ENCODE measurements at places on chromosomes 7 and 10. TPM values are rescaled to one million over a fixed set of nuclear protein-coding genes. Genes with fewer than 3 reads are reported as not detected.

MMP21 gene
- total RNA-seq = not detected

OPN1SW gene
- total RNA-seq = not detected

LRRC61 gene
- 0.20 TPM for total RNA-seq

PSTK gene
- total RNA-seq = 4.6 TPM

PWWP2B gene
- 16.9 TPM for total RNA-seq

SPDYE9 gene
- not detected for total RNA-seq

CDH23 gene
- total RNA-seq = 3.4 TPM

H2BK1 gene
- total RNA-seq = not detected

STEAP2 gene
- 4.2 TPM for total RNA-seq

HOXA11 gene
- total RNA-seq = 0.70 TPM

AFAP1L2 gene
- total RNA-seq = 29.4 TPM

TMUB1 gene
- total RNA-seq = 54.1 TPM

GPR146 gene
- total RNA-seq = 1.6 TPM

ADD3 gene
- total RNA-seq = 3.1 TPM

LRMDA gene
- 3.8 TPM for total RNA-seq

CALD1 gene
- 138 TPM for total RNA-seq

PAPSS2 gene
- 20.0 TPM for total RNA-seq

RAMP3 gene
- not detected for total RNA-seq

TMEM213 gene
- not detected for total RNA-seq

GNA12 gene
- total RNA-seq = 43.3 TPM

WDR86 gene
- 0.15 TPM for total RNA-seq

GRID1 gene
- 0.32 TPM for total RNA-seq

IDE gene
- total RNA-seq = 20.0 TPM

TES gene
- total RNA-seq = 68.7 TPM

FAS gene
- total RNA-seq = 32.4 TPM

MYPN gene
- total RNA-seq = 2.0 TPM

KCND2 gene
- not detected for total RNA-seq

CYP2C19 gene
- total RNA-seq = not detected

RBM20 gene
- total RNA-seq = 2.6 TPM

FRMPD2 gene
- total RNA-seq = not detected

CNNM2 gene
- total RNA-seq = 5.2 TPM

PLEKHS1 gene
- total RNA-seq = 0.03 TPM
